ENCODE measurements at places on chromosomes 5 and 9. TPM values are rescaled to one million over a fixed set of nuclear protein-coding genes. Genes with fewer than 3 reads are reported as not detected.

ZBED3 gene
- total RNA-seq: 21.6 TPM

- DNase-seq: no peak
Measured at GRCh38 chr9:112841261-112841660, 49.4 kb downstream of the SLC46A2 start.

GRCh38 chr5:121949885-121950284 lies 11.9 kb upstream of the SRFBP1 start:
- no peak for DNase-seq

LYSMD3 gene
- 20.1 TPM for total RNA-seq

DNA sequence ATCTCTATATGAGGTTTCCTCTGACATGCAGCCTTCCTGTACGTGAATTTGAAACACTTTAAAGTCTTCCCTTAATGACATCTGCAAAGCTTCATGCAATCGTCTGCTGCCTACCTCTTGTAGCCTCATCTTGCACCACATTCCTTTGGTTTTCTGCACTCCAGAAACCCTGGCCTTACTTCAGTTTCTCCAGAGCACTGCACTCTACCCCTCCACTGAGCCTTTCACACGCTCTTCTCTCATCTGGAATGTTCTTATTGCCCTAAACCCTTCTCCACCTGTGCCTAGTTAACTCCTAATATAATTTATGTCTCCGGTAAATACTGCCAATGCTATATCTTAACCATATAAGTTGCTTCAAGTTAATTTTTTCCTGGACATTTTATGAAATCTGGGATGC lies 168.8 kb upstream of the SLC27A6 start:
- DNase-seq: no peak

- DNase-seq: no peak
Measured at GRCh38 chr9:132309056-132309455, 45.7 kb downstream of the SETX start.

GRCh38 chr5:39526914-39527477 lies 102.2 kb upstream of the DAB2 start:
- DNase-seq: no peak

- DNase-seq: no peak
Measured at GRCh38 chr9:109278848-109279247, 42.0 kb downstream of the EPB41L4B start.

PTGR1 gene
- total RNA-seq: 53.0 TPM

GRCh38 chr9:35664531-35665470 lies at the start of gene ARHGEF39:
TSS of gene ARHGEF39 (minus strand) at chr9:35665195. CDS start at chr9:35665169, 26 bp downstream.
- no peak for DNase-seq

- DNase-seq: no peak
Measured at GRCh38 chr9:129745200-129745599, 7.6 kb downstream of the PTGES start.

- no peak for DNase-seq
Measured at GRCh38 chr5:171481571-171482433, 62.4 kb downstream of the FGF18 start.
